ENCODE measurements at places on chromosomes 13 and 19.

GRCh38 chr13:29359181-29359580 lies 236.3 kb downstream of the SLC7A1 start:
- DNase-seq = no peak

DNA sequence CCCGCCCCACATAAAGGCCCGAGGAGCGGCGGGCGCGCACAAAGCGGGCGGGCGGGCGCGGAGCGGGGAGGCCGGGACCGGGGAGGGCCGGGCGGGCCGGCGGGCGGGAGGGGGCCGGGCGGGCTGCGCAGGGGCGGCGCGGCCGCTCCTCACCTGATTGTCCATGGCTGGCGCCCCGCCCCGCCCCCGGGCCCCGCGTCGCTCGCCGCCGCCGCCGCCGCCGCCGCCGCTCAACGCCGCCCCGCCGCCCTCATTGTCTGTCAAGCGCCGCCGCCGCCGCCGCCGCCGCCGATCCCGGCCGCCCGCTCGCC lies 200 bp downstream of the MLLT1 start:
- no peak for DNase-seq

- no peak for DNase-seq
These were observed 75.5 kb downstream of the TNFSF13B start for GRCh38 chr13:108345016-108345415.

DNA sequence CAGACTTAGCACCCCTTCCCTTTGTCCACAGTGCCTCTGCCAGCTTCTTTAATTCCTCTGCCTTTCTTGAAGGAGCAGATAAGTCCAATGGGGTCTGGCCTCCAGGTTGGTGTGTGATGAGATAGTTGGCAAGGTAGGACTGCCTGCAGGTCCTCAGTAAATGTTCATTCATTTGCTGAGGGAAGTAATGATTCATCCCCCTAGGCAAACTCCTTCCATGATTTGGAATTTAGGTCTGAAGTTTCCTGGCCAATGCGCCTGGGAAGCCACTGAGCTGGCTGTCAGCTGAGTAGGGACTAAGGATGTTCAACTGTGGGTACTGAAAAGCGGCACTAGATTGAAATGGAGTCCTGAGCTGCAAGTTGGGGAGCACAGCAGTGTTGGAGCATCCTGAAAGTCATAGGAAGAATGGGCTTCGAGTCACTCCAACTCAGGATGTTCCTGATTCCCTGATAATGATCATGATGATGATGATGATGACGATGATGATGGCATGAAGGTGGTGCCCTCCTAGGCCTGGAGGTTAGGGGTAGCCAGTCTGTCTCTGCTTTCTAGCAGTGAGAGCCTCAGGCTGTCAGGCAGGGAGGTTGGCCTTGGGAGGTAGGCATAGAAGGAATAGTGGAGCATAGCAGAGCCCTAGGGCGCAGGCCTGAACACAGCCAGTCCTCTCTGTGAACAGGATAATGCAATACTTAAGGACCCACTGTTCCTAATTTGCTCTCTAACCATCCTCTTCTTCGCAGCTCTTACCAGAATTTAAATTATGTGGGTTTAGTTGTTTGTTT lies 44.7 kb downstream of the COL4A2 start:
- no peak for DNase-seq

GRCh38 chr19:32287086-32287485 lies 58.3 kb upstream of the ZNF507 start:
- DNase-seq = no peak

DNA sequence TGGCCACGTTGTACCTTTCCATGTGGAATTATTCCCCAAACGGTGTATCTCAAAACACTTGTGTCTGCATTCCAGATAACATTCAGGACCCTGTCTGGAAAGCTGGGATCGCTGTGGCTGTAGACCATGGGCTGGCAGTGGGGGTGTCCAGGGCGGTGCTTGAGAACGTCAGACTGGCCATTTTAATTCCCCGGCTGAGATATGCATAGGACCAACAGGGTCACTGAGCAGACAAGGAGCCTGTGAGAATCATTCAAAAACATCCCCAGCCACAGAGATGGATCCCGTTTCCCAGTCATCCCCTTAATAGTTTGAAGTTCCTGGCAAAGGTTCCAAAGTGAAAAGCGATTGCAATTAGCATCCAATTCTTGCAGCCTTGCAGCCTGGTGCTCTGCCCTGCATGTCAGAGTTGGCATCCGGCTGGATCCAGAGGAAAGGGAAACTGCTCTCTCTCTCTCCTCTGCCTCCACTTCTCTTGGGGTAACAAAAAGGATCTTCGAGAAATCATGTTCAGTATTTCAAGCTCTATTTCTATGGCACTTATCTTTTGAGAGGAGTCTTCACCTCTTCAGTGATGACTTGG lies 41.6 kb downstream of the IFT88 start:
- no peak for DNase-seq

DNA sequence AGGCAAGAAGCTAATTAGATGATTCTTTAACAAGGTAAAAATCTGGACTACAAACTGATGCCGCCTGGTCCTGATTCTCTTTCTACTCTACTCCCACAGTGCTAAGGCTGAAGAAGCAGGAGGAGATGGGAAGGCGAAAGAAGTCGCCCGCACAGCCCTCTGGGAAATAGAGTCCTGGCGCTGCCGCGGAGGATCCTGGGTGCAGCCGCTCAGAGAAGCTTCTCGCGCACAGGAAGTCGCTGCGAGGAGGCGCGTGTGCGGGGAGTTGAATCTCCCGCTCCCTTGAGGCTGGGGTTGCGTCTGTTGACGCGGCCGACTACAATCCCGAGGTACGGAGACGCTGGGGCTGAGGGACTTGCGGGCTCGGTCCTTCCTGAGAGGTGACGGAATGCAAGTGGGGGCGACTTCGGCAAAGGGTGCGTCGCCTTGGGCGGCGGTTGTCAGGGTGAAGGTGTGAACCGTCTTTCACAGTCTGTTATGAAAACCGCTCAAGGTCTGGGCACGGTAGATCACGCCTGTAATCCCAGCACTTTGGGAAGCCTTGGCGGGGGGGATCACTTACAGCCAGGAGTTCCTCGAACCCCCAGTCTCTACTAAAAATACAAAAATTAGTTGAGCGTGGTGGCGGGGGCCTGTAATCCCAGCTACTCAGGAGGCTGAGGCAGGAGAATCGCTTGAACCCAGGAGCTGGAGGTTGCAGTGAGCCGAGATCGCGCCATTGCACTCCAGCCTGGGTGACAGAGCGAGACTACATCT lies at the start of gene ZNF473:
ZNF473 (plus strand) TSS at position 212 of the 756 bp plus-strand sequence. CDS start 5,078 bp downstream, outside the sequence.
- peak; percentile 98 for DNase-seq

- no peak for DNase-seq
These were observed 8.2 kb downstream of the GPC5 start for GRCh38 chr13:91406619-91407018.

GRCh38 chr13:48831248-48831647 lies 144.5 kb upstream of the FNDC3A start:
- no peak for DNase-seq

- no peak for DNase-seq
These were observed 159.8 kb downstream of the IRS2 start for GRCh38 chr13:109626386-109627171.

DNA sequence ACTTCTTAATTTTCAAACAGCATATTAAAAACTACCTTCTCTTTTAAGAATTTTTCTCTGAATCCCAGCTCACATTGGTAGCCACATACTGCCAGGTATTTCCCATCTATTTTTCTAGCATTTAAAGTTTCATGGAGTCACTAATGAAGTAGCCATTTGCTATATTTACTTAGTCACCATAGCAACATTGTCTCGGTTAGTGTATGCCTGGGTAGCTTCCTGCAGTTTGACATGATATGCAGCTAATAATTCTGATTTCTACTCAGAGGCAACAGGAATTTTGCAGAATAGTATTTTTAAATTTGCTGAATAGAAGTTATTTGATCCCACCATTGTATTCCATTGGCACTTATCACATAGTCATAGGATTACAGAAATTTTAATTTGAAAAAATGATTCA lies 30.9 kb upstream of the KCTD4 start:
- DNase-seq = no peak

Measured in sigmoid colon (tissue), 7 donors.